ENCODE measurements at places on chromosomes 5 and 9.

DNA sequence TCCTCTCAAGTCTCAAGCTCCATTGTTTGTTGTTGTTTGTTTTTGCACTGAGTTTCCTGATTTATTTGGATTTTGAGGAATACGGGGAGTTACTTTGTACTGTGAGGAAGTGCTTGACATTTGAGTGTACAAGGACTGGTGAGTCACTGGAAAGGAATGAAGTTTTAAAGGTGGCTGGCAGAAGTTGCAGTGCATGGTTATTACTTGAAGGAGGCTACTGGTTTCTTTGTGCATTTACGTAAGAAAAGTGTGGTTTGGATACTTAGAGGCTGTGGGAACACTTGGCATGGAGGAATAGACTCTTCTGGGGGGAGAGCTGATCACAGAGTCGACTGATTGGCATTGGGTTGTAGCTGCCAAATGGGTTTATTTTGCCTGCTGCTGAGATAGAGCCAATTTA lies 919.0 kb downstream of the TAF11L14 start:
- peak; percentile 50 for DNase-seq

GRCh38 chr5:75666801-75667200 lies 50.4 kb downstream of the POC5 start:
- no peak for DNase-seq

DNA sequence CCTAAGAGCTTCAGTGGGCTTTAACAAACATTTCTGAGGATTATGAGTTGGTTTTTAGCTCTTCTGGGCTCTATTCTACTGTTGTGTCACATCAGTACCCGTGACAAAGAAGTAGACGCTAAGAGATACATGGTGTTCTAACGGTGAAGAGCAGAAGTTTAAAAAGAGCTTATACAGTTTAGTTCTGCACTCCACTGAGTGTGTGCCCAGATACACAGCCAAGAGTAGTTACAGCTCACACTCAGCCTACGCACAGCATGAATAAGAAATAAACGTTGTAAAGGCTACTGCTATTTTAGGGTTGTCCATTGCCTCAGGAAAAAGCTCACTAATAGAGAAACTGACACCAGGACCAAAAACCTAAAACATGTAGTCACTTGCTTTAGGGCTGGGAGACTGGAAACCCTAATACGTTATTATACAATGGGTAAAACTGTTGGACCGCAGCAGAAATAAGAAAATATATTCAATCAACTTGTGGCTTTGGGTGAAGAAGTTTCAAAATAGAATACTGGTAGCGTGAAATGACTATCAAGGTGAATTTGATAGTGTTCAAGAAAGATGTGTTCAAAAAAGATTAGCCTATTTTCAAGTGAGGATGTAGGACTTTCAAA lies 34.7 kb downstream of the PSIP1 start:
- DNase-seq = no peak

DNA sequence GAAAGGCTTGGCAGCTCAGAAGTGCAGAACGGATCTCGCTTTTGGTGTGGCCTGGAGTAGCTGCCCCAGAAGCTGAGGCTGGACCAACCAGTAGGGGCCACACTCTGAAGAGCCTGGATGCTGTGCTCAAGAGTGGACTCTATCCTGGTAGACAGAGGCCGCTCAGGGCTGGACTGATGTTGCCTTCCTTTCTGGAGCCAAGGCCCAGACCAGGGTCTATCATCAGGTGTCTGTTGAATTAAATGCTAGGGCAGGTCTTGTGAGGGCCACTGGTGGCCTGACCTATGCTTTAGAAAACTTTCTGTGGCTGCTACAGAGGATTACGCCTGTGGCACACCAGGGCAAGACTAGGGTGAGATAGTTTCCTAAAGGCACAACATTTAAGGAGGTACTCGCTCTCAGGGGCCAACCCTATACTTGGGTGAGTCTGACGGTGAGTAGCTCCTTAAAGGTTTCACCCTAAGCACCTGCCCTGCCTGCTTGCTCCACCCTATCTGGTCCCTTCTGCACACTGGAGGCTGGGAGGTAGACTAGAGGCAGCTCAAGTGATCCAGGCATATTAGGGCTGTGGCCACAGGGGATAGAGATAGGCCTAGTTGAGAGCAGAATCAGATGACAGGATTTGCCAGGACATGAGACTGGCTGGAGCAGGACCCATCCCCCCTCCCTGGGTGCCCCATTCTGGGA lies 9.8 kb upstream of the IRF1 start:
- DNase-seq = no peak

DNA sequence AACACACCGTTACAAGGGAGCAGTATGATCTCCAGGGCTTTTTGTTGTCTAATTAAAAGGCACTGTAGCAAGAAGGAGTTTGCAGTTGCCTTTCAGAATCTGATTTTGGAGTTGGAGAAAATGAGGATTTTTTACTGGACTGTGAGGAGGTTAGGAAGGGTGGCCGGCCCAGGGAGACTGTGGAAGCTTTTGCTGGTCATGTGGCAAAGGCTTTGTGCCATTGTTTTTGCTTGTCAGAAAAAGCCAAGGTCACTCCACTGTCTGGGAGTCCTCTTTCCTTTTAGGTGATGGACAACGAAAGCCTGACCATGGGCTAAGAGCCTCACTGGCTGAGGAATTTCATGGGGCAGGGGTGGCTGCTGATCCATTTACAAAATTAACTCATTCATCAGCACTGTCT lies 10.3 kb upstream of the WHRN start:
- no peak for DNase-seq

DNA sequence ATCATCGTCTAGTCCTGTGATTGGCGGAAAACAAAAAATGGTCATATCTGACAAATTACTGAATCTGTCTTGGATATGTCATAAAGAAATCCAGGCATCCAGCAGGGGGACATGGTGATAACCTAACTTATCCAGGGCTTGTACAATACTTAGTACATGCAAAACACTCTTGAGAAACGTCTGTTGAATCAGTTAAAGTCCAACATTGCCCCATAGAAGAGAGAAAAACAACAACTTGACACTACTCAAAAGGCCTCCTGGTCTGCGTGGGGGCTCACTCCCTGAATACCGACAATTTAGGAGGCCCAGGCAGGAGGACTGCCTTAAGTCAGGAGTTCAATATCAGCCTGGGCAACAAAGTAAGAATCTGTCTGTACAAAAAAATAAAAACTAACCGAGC lies 217.5 kb downstream of the DCP2 start:
- DNase-seq = no peak

- DNase-seq = no peak
These were observed 121.7 kb upstream of the ZNF366 start for GRCh38 chr5:72628771-72629371.

- no peak for DNase-seq
These were observed 621.6 kb downstream of the TLR4 start for GRCh38 chr9:118325757-118326156.

- no peak for DNase-seq
These were observed 71.0 kb downstream of the WNK2 start for GRCh38 chr9:93254806-93255493.

GRCh38 chr5:107487056-107487542 lies 183.6 kb downstream of the EFNA5 start:
- no peak for DNase-seq

GRCh38 chr5:159405611-159406031 lies 75.3 kb upstream of the IL12B start:
- DNase-seq = no peak

GRCh38 chr5:144812763-144813162 lies 642.1 kb downstream of the KCTD16 start:
- peak; percentile 54 for DNase-seq

GRCh38 chr5:24773261-24773660 lies 128.5 kb upstream of the CDH10 start:
- no peak for DNase-seq

DNA sequence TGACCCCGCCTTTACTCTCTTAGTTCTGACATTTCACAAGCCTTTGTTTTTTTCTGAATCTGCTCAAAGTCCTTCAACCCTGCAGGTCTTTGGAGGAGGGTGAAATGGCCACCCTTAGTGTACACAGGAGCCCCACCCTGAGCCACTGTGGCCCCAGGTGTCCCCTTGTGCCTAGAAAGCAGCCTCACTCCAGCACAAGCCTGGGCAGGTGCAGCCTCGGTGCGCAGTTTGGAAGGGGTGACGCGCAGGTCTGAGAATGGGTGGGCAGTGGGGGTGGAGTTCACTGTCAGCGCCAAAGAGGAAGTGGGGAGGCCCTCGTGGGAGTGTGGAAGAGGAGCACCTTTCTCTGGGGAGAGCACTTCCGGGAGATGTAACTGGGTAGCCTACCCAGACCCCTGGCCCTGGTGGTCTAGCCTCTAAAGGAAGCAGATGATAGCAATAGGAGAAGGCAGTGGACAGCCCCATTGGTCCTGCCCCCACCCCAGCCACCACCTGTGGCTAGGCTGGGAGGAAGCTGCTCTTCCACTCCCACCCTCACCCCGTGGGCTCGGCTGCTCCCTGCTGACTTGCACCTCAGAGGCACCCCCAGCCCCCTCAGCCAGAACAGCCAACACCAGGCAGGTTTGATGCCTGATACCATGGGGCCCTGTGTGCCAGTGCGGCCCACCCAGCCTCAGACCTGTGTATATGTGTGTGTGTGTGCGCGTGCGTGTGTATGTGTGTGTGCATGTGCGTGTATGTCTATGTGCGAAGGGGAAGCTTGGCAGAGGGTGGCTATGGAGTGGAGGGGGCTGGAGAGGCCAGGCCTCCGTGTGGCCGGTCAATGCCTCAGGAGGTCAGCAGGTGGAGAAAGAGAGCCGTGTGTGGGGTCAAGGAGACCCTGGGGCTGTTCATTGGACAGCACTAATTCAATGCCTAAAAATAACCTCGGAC lies 16.8 kb upstream of the DAB2IP start:
- no peak for DNase-seq

GRCh38 chr5:13831351-13831750 lies 113.1 kb downstream of the DNAH5 start:
- no peak for DNase-seq

- DNase-seq = no peak
These were observed 10.7 kb upstream of the PRXL2C start for GRCh38 chr9:96665789-96666188.

DNA sequence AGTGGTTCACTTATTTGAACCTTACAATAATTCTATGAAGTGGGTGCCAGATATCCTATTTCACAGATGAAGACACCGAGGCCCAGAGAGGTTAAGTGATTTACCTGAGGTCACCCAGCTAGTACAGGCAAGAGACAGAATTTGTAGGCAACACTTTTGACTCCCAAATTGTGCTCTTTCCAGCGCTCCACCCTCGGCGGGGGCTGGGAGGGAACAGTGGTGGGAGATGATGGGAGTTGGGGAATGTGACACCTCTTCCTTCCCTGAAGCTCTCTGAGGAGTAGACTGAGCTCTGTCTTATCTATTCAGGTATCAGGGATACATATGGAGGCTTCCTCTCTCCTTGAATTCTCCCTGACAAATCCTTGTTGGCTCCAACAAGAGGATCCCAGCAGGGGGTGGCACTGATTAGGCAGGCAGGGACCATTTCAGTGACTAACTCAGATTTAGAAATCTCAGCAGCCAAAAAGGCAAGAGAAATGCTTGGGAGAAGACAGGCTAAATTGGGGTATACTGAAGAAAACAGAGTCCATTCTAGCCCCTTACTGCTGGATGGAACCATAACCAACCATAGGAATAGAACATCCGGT lies 95.8 kb upstream of the PANK3 start:
- no peak for DNase-seq

GRCh38 chr9:134689321-134690181 lies 47.9 kb downstream of the COL5A1 start:
- no peak for DNase-seq

DNA sequence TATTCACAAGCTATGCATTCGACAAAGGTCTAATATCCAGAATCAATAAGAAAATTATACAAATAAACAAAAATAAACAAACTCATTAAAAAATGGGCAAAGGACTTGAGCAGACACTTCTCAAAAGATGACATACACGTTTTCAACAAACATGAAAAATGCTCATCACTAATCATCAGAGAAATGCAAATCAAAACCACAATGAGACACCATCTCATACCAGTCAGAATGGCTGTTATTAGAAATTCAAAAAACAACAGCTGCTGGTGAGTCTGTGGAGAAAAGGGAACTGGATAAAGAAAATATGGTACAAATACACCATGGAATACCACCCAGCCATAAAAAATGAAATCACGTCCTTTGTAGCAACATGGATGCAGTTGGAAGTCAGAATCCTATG lies 45.1 kb upstream of the PUM3 start:
- no peak for DNase-seq

- DNase-seq = no peak
These were observed 12.9 kb downstream of the MYORG start for GRCh38 chr9:34363619-34364351.

- no peak for DNase-seq
These were observed 38.6 kb downstream of the CAMK4 start for GRCh38 chr5:111262815-111263214.

DNA sequence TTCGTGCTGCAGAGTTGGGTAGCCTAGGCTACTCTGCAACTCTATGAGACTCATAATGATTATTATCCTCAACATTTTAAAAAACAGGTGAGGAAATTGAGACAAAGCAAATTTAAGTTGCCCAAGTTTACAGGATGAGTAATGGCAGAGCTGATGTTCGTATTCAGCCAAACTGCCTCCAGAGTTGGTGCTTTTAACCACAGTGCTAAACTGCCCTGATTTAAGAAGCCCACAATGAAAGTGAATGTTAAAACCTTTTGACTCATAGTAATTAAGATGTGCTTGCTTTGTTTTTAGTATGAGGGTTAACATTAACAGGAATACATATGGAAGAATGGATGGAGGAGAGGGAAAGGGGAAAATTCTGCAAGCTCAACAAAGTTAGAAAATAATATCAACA lies 15.9 kb upstream of the GABRB2 start:
- DNase-seq = no peak

- no peak for DNase-seq
These were observed 52.5 kb downstream of the AOPEP start for GRCh38 chr9:94779031-94779430.

- no peak for DNase-seq
These were observed 519 bp downstream of the EXOC3 start for GRCh38 chr5:443239-444151.

- DNase-seq = no peak
These were observed 28.2 kb downstream of the MTRR start for GRCh38 chr5:7897014-7897600.

DNA sequence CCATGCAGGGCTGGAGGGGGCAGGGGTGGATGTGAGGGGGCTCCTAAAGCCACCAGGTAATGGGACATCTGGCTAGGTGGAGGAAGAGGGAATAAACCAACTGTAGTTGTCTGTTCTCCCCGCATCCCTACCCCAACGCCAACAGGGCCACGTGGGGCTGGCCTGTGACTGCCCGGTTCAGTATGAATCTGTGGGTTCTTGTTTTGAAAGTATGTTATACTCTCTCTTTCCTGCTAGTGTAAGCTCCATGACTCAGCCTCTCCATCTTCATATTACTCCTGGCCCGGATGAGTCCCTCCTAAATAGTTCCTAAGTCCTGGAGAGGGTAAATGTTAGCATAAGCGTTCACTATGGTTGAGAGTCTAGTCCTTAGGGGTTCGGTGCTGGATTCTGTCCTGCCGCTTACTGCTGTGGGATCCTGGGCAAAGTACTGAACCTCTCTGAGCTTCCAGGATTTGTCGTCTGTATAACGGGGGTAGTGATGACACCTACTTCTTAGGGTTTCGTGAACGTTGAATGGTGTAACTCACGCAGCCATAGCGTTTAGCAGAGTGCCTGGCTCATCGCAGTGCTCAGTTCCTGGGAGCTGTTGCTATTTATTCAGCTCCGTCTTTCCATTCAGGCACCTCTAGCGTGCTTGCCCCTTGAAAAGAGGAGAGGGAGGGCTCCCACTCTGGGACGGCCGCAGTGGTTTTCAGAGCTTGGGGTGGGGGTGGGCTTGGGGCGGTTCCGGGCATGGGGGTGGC lies 28.8 kb downstream of the LHX2 start:
- DNase-seq = no peak
